ENCODE measurements at places on chromosomes 11 and 22.

DNA sequence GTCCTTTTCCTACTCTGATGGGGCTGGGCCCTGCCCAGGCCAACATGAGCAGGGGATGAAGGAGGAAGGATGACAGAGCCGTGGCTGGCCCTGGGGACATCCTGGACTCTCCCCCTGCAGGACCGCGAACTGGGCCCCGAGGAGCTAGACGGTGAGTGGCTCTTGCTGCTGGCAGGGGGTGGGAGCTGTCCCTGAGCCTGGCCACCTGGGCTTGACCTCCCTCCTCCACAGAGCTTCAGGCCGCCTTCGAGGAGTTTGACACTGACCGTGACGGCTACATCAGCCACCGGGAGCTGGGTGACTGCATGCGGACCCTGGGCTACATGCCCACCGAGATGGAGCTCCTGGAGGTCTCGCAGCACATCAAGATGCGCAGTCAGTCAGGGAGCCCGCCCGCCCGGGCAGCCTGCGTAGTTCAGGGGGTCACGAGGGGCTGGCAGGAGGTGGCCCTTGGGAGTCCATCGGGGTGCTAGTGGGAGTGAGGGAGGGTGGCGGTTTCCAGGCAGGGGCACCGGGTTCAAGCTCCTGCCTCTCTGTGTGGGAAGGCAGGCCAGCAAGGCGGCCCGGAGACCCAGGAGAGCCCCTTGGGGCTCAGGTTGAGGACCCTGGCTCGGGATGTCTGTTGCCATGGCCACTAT, 1.0 kb downstream of the CABP4 start:
- DNase-seq: no peak

DNA sequence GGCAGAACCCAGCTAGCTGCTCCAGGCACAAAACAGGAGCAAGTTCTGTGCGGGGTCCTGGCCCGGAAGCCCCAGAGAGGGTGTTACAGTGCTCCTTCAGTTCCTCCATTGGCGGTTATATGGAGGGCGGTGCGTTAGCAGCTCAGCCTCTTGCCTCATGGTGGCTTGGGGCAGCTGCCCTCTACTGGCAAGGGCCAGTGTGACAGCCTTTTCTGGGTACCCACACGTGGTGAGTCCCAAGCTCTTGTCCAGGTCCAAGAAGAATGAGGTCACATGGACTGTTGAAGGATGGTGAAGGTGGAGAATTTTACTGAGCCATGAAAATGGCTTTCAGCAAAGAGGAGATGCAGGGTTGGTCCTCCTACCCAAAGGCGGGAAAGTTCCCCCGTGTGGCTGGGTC, 100.5 kb downstream of the WT1 start:
- peak; percentile 24 for DNase-seq

DNA sequence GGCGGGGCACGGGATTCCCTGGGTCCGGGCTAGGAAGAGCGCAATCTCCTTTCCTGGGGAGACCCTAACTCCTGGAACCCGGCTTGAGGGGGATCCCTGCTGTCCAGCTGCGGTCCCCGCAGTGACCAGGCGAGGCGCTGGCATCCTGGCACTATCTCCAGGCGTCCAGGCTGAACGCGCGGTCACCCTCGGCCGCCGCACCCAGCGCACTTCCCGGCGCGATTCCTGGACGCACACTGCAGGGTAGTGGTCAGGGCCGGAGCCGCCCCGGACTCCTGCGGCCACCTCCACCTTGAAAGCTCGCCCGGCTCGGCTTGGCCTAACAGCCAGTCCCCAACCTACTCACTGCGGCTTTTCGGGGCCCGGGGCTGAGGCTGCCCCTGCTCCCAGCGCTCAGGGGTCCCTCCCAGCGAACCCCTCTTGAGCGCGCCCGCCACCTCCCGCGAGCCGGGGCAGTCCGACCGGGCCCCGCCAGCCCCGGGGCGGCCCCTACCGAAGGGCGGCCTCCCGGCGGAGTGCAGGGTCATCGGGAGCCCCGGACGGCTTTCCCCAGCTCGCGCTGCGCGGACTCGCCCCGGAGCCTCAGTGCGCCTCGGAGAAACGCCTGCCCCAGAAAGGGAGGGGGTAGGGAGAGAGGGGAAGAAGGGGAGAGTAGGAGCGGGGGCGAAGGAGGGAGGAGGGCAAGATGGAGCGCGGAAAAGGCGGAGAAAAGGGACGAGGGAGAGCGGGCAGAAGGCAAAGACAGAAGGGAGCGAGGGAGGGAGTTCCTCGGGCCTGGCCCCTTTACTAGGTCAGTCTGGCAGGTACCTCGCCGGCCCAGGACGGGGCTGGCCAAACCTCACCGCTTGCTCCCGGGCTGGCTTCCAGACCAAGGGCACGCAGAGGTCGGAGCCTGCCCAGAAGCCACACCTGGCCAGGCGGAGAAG, 1.0 kb downstream of the POU2AF3 start:
- no peak for DNase-seq

DNA sequence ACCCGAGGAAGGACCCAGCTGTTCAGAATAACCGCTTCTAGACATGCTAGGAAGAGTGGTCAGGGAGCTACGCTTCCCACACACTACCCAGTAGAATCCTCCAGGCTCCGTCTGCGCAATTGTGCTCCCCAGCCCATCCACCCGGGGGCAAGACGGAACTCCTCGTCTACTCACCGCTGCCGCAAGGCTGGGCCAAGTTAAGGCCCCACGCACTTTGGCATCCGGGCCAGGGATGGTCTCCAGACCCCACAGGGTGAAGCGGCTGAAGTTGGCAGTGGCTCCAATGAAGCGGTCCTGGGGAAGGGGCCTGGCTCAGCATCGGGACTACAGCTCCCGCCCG, 757 bp downstream of the RNASEH2C start:
- DNase-seq: peak; percentile 80

DNA sequence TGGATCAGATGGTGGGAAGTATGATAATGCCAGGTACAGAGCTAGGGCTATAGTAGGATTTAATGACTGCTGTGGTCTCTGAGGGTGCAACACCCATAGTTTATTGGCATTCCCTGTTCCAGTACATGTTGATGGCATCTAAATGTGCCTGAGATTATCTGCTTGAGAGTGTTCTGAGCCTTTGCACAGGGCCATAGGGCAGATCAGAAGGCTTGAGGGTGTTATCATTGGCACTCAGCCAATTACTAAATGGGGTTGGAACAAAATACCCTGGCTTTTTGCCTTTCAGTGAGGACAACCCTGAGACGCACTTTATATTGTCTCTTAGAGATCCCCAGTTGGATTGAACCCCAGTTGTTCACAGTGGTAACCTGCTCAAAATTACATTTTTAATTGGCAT, 6.7 kb downstream of the SLC5A12 start:
- DNase-seq: no peak

- no peak for DNase-seq
These were observed 66.9 kb downstream of the TBC1D22A start for GRCh38 chr22:46829117-46829891.

GRCh38 chr11:11584530-11584810, 37.3 kb downstream of the GALNT18 start:
- no peak for DNase-seq

GRCh38 chr22:17972385-17973191, 51.8 kb downstream of the MICAL3 start:
- no peak for DNase-seq

GRCh38 chr11:76723548-76723947, 53.0 kb upstream of the LRRC32 start:
- DNase-seq: no peak

DNA sequence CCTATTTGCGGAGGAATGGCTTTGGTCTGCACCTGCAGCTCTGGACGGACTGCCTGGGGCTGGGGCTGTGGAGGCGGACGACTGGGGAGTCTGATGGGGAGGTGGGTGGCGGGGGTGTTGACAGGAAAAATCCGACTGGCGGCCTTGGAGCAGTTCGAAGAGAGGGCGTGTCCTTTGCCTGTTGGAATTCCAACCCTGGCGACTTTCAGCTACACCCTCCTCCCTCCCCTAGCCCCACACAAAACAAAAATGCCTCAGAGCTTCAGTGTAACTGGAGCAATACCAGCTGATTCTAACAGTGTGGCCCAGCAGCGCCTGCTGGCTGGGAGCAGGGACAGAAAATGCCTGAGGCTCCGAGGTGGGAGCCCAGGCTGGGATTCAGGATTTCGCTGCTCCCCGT, 85.4 kb downstream of the ATXN10 start:
- DNase-seq: no peak

DNA sequence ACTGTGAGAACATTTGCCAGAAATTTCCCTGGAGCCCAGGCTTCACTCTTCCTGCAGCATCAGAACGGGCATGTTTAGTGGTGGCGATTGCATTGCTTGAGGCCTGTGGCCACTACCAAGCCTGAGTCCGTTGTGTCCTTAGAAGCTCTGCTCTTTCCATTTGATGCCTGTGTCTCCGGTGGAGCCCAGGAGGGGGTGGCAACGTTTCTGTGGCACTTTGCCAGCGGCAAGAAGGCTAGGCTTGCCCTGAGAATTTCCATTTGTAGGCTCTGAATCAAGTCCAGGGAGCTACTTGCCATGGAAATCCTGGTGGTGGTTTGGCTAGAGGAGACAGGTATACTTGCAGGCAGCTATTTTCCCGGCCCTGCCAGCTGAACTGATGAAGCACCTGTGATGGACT, 47.1 kb downstream of the ADAMTS8 start:
- DNase-seq: no peak

- DNase-seq: no peak
These were observed 47.9 kb upstream of the IGSF9B start for GRCh38 chr11:134004496-134005172.

- DNase-seq: no peak
These were observed 71.8 kb upstream of the TP53I11 start for GRCh38 chr11:45022294-45023064.

DNA sequence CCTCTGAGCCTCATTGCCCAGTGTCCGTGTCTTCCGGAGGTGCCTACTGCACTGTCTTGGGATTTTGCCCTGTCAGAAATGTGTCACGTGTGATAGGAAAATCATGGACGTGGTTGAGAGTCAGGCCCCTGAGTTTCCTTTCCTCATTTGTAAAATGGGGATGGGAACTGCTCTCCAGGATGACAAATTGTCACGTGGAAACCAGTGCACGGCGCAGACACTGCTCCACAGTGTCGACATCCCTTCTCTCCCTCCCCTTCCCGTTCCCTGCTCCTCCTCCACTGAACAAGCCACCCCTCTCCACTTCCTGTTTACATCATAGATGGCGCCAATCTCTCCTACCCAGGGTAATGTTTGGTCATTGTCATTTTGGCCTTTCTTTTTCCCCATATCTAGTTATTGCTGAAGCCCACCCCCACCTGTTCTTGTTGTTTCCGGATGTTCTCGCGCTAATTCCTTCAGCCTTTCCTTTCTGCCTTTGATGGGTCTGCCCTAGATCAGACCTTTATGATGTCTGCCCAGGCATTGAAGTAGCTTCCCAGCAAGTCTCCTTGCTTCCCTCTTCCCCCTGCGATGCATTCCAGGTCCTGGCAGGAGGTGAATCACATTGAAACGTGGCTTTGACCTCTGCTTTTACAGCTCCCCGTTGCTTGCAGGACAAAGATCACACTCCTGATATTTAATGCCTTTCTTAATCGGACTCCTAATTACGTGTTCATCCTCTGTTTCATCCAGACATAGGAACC, 91.8 kb downstream of the TBC1D22A start:
- DNase-seq: peak; percentile 76

- DNase-seq: peak; percentile 92
These were observed 13.2 kb downstream of the NAA40 start for GRCh38 chr11:63951779-63952536.

GRCh38 chr11:72124046-72124445, 11.5 kb upstream of the FOLR3 start:
- no peak for DNase-seq

DNA sequence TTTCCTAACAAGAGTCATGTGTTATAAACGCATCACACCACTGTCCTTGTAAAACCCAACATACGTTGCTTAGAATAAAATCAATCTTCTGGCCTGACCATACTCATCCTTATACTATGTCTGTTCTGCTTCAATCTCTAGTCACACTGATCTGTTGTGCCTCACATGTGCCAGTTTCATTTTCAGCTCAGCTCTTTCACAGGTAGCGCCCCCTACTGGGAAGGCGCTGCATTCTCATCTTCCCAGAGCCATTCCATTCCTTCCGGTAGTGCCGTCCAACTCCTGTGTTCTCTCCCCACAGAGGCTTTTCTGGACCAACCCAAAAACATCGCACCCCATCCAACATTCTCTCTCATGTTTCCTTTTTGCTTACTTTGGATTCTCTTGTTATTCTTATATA, 22.2 kb downstream of the CASP5 start:
- peak; percentile 62 for DNase-seq

- no peak for DNase-seq
These were observed 99.6 kb downstream of the CELSR1 start for GRCh38 chr22:46437671-46438440.

DNA sequence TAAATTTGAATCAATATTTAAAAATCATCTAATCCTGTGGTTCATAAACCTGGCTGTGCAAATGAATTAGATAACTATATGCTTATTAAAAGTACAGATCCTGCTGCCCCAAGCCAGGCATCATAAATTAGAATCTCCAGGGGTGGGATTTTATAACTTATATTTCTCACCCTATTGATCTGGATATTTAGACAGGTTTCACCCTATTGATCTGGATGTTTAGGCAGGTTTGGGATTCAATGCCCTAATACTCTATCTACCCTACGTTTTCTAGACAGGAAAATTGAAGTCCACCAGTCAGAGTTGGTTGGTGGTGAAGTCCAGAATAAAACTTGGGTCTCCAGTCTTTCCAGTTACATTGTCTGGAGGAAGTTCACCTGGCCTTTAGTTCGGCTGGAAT, 2.6 kb downstream of the OR8B8 start:
- no peak for DNase-seq

DNA sequence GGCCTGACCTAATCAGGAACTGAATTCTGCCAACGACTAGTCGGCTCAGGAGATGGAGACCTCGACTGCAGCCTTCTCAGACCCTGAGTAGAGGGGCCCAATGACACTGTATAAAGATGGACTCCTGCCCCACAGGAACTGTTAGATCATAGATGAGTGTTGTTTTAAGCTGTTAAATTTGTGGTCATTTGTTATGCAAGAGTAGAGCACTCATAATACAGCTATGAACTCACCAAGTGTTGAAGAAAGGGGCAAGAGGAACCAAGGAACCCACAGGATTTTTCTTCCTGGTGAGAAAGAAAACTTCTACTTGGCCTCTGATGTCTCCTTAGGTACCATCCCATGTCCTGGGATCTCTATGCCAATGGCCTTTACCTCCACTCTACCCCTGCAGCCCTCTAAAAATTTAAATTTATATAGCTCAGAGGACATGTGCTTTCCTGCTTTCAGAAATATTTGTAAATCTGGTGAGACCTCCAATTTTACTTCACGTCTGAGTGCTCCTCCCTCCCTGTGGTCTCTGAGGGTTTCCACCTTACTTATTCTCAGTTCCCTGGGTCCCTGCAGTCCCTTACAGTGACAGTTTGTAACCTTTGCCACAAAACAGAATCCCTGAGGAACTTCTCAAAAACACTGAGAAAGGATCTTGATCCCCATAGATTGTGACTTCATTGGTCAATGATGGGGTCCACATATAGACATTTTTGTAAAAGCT, 256.3 kb upstream of the ARHGAP20 start:
- DNase-seq: peak; percentile 54

- DNase-seq: peak; percentile 27
These were observed 1250.5 kb downstream of the BRD1 start for GRCh38 chr22:48577014-48577690.

DNA sequence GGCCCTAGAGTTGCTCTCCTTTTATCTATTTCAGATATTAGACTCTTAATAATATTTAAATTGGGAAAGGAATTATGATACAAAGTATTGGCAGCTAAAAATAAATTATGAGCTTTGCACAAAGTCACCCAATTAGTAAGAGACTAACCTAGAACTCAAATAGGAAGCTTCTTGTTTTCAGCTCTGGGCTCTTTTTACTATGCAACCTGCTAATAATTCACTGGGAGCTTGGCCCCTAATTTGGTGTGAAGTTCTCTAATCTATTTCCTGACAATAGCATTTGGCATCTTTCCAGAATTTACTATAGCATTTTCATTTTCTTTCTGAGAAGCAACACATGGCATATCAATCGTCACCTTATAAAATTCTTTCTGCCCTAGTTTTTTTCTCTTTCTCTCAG, 727.7 kb upstream of the ANO5 start:
- no peak for DNase-seq

Data from NB4 (cell line).